Stomach (tissue), 19 donors: ENCODE measurements at places on chromosomes 16 and 17. TPM values are rescaled to one million over a fixed set of nuclear protein-coding genes. Genes with fewer than 3 reads are reported as not detected.

- DNase-seq: no peak
These were observed 96.8 kb downstream of the PGS1 start for GRCh38 chr17:78475211-78475610.

GRCh38 chr16:22240023-22240710 is 34.1 kb downstream of the EEF2K start:
- DNase-seq: peak; percentile 45

- peak; percentile 55 for DNase-seq
These were observed 6.8 kb downstream of the CBX4 start for GRCh38 chr17:79832218-79833109.

GRCh38 chr17:50511058-50511457 is 2.8 kb downstream of the MYCBPAP start:
- DNase-seq: peak; percentile 73

The TMC5 gene
- 7.2 TPM for total RNA-seq

GRCh38 chr16:83742124-83742899 is 65.5 kb upstream of the HSBP1 start:
- DNase-seq: peak; percentile 62

The C1QTNF8 gene
- total RNA-seq: not detected

- no peak for DNase-seq
These were observed 13.7 kb downstream of the CTRB2 start for GRCh38 chr16:75193265-75193650.

The CLEC18B gene
- not detected for total RNA-seq

GRCh38 chr16:3020604-3021448 is 658 bp downstream of the TNFRSF12A start:
- DNase-seq: peak; percentile 78

The UNC45B gene
- total RNA-seq: 0.45 TPM

DNA sequence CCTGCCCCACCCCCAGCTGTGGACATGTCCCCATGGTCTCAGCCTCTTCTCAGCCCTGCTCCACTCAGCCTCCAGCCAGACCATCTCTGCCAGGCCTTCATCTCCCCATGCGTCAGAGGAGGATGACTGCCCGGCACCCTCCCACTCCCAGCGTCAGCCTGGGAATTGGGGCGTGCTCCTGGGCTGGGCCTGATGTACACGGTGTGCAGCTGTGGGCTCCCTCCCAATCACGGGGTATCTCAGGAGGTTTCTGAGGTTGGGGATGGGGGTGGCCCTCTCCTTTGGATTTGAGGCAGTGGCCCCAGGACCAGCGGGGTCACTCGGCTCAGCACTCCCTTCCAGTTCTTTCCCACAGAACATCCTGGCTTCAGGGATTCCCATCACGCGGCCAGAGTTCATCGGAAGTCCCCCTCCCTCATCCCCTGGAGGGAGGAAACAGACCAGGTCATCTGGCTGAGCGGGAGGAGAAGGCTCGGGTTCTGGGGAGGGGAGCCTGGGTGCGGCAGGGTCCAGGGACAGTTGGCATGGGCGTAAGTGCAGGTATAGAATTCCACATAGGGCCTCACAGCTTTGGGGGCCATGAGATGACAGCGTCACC is 36.9 kb downstream of the SOCS3 start:
- peak; percentile 61 for DNase-seq

The OR4D1 gene
- not detected for total RNA-seq

DNA sequence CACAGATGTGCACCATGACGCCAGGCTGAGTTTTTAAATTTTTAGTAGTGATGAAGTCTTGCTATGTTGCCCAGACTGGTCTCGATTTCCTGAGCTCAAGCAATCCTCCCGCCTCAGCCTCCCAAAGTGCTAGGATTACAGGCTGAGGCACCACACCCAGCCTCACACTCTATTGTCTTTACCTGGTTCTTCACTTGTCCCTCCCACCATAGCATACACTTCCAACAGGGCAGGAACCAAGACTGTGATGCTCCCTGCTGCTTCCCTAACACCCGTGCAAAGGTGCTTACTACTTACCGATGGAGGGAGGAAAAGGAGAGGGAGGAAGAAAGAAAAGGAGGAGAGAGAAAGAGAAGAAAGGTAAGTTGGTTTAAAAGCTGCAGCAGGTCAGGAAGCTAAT is 41.4 kb upstream of the MEIOC start:
- DNase-seq: no peak

GRCh38 chr16:71384073-71384724 is 25.7 kb downstream of the CALB2 start:
- DNase-seq: no peak

- DNase-seq: peak; percentile 47
These were observed 29.8 kb downstream of the PRSS54 start for GRCh38 chr16:58264961-58265479.

DNA sequence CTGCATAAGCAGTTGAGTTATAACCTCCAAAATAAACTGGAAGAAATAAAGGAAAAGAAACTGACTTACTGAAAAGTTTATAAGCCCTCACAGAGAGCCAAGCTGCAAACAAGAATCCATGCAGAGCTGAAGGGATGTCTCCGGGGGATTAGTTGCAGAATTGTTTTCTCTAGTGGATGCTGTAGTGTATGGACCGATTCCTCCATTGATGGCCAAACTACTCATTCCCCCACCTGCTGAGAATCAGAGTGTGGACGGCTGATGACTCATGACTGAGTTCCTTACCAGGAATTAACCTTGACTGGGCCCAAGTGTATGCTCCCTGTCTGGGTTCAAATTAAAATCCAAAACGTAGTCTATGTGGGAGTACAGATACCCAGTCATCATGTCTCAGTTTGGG is 93.9 kb upstream of the CDH8 start:
- no peak for DNase-seq
